ENCODE measurements at places on chromosomes 3 and 15. TPM values are rescaled to one million over a fixed set of nuclear protein-coding genes. Genes with fewer than 3 reads are reported as not detected.

Gene APH1B
- total RNA-seq = 27.4 TPM

Gene GASK1A
- total RNA-seq = 0.19 TPM

Gene WDR93
- total RNA-seq = not detected

Gene SAMD7
- total RNA-seq = not detected

Gene VWA5B2
- total RNA-seq = not detected

Gene STAC
- total RNA-seq = not detected

Gene NGRN
- 53.1 TPM for total RNA-seq

Gene ONECUT1
- not detected for total RNA-seq

Gene CAND2
- total RNA-seq = 3.2 TPM

Gene ZNF662
- 8.8 TPM for total RNA-seq

Gene SEMA3B
- total RNA-seq = 1.5 TPM

Gene EAF2
- 7.4 TPM for total RNA-seq

Gene MME
- total RNA-seq = 0.35 TPM

Gene IL17RB
- total RNA-seq = 1.3 TPM

Gene C3orf33
- total RNA-seq = 2.3 TPM

Gene XPC
- 90.7 TPM for total RNA-seq

Gene ANKRD34C
- not detected for total RNA-seq

Gene BCHE
- not detected for total RNA-seq

Gene SLC24A5
- total RNA-seq = not detected

Gene ADAM10
- 99.5 TPM for total RNA-seq

Gene BNC1
- total RNA-seq = not detected

Gene CHRD
- total RNA-seq = not detected

Gene LSAMP
- total RNA-seq = 0.28 TPM

Gene PLD1
- 3.9 TPM for total RNA-seq

Gene CYP19A1
- total RNA-seq = 0.23 TPM

Gene P3H2
- total RNA-seq = 0.50 TPM

Gene CFAP92
- 0.33 TPM for total RNA-seq

Gene CTDSPL
- 2.2 TPM for total RNA-seq

Gene SI
- not detected for total RNA-seq

Gene PDZRN3
- total RNA-seq = 0.73 TPM

Gene SLC28A1
- not detected for total RNA-seq

Gene MESP2
- not detected for total RNA-seq

Gene AMOTL2
- not detected for total RNA-seq

Gene AADACL2
- total RNA-seq = not detected

Gene APEH
- total RNA-seq = 162 TPM

Gene TRH
- total RNA-seq = not detected

Gene GOLGA6L7
- not detected for total RNA-seq

Gene PLSCR5
- not detected for total RNA-seq

Gene PML
- total RNA-seq = 46.7 TPM

Gene SAMMSON
- not detected for total RNA-seq

Gene PSTPIP1
- total RNA-seq = 180 TPM

Gene HTR3E
- not detected for total RNA-seq

Gene SLC22A13
- 0.79 TPM for total RNA-seq

Gene ANKRD63
- not detected for total RNA-seq

Gene GNAT1
- total RNA-seq = 0.28 TPM

Gene ZPLD1
- not detected for total RNA-seq

Gene CADM2
- not detected for total RNA-seq

Gene OSTN
- not detected for total RNA-seq

Gene C3orf18
- total RNA-seq = 23.3 TPM

Gene DLL4
- 0.12 TPM for total RNA-seq

Gene C15orf39
- total RNA-seq = 25.2 TPM

Gene GOLGA8T
- 0.53 TPM for total RNA-seq

Gene GOLGA6D
- total RNA-seq = not detected

Gene PLCD1
- 31.3 TPM for total RNA-seq

Gene ATXN7
- total RNA-seq = 212 TPM

Gene ZNF860
- total RNA-seq = not detected

Gene NOX5
- not detected for total RNA-seq

Gene MUC4
- not detected for total RNA-seq
